Stimulated activated CD8-positive, alpha-beta memory T cell treated with anti-CD3 and anti-CD28 coated beads, Interleukin-2, amount 100 ng/mL, for 1 hour (primary cell): ENCODE measurements at places on chromosomes 11 and 22.

GRCh38 chr11:11481371-11481770, 128.3 kb upstream of the CSNK2A3 start:
- no peak for DNase-seq

DNA sequence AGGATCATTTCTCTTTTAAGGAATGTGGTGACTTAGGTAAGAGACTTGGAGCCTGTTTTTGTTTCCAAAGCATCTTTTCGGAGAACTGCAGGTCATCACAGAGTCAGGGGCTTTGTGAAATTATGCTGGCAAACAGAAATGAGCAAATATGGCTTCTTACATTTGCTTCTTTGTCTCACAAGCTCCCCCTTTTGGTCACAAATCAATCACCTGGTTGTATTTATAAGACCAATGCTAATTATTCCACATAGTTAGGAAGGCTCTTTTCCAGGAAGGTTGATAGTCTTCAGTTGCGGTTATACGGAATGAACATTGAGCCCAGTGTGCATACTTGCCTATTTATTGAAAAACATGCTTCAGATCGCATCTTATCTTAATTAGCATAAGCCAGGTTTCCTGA, 34.6 kb upstream of the CEP126 start:
- DNase-seq, result no peak

GRCh38 chr22:24432059-24432853, 4.9 kb downstream of the ADORA2A start:
- DNase-seq, result no peak

GRCh38 chr11:73980001-73980961, 2.4 kb downstream of the UCP2 start:
- peak; percentile 62 for DNase-seq

GRCh38 chr11:122737951-122738693, 82.6 kb downstream of the UBASH3B start:
- DNase-seq, result no peak

GRCh38 chr22:37632174-37633088, 7.0 kb upstream of the SH3BP1 start:
- no peak for DNase-seq

DNA sequence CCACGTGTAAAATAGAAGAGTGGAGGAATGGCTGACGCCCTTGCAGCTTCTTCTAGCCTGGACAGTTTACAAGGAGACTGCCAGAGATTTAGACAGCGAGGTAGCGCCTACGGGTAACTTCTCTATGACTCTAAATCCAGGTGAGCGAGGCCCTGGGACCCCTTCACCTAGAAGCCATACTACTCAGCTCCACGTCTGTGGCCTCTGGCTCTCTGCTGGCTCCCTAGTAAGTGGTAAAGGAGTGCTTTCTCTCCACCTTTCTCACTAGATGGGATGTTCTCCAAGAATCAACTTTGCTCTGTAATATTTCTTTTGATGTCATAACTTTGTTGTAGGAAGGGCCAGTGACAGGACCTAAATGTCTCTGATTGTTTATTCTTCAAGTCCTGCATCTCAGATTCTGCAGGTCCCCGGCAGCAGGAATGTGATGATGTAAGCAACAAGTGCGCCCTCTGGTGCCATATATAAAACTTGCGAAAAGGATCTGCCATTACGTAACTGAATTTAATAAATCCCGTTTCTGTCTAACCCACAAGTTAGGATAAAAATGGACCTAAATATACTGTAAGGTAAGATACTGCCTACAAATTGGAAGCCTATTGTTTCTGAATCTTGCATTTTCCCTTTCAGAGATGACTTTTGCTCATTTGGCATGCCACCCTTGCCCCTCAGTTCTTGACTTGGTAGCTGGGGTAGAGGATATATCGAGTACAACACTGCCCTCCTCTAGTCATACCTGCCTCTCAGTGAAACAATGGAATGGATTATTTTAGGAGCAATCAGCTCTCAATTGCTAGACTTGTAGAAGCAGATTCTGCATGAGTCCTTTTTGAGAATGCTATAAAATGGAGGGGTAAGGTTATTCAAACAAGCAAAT, 11.0 kb upstream of the PTPN5 start:
- DNase-seq, result no peak
